ENCODE measurements at places on chromosomes 2 and 18.
A peak's percentile ranks its signal among the peaks of the same experiment; 100 is the strongest.

GRCh38 chr2:220891405-220891804 is 680.7 kb downstream of the EPHA4 start:
- DNase-seq: no peak
- H3K27ac ChIP-seq: no peak overlapping the region
- no peaks in the 10 kb centered on the region for H3K36me3 ChIP-seq
- H3K27me3 ChIP-seq: peaks cover 2% of the 10 kb centered on the region

GRCh38 chr2:12717191-12718014 is 667 bp downstream of the TRIB2 start:
- H3K36me3 ChIP-seq: no peaks in the 10 kb centered on the region
- H3K27ac ChIP-seq: peak overlapping the region; percentile 93
- no peaks in the 10 kb centered on the region for H3K27me3 ChIP-seq
- H3K4me1 ChIP-seq: peaks cover 30% of the 10 kb centered on the region

GRCh38 chr18:62586151-62586774 is 63.4 kb downstream of the ZCCHC2 start:
- peak; percentile 38 for DNase-seq
- H3K36me3 ChIP-seq: peaks cover 10% of the 10 kb centered on the region
- H3K27ac ChIP-seq: no peak overlapping the region
- no peaks in the 10 kb centered on the region for H3K27me3 ChIP-seq
- H3K4me1 ChIP-seq: peaks cover 11% of the 10 kb centered on the region
- peak overlapping the region; percentile 47 for H3K4me3 ChIP-seq

GRCh38 chr18:80149667-80150066 is 40.6 kb downstream of the ADNP2 start:
- no peaks in the 10 kb centered on the region for H3K27me3 ChIP-seq
- H3K4me1 ChIP-seq: peaks cover 12% of the 10 kb centered on the region
- H3K36me3 ChIP-seq: no peaks in the 10 kb centered on the region
- DNase-seq: no peak
- no peak overlapping the region for H3K27ac ChIP-seq
- H3K4me3 ChIP-seq: no peak overlapping the region

GRCh38 chr18:74337155-74337911 is 21.7 kb downstream of the C18orf63 start:
- DNase-seq: no peak
- H3K27me3 ChIP-seq: peaks cover 4% of the 10 kb centered on the region
- no peaks in the 10 kb centered on the region for H3K36me3 ChIP-seq
- no peak overlapping the region for H3K4me3 ChIP-seq
- no peak overlapping the region for H3K27ac ChIP-seq

DNA sequence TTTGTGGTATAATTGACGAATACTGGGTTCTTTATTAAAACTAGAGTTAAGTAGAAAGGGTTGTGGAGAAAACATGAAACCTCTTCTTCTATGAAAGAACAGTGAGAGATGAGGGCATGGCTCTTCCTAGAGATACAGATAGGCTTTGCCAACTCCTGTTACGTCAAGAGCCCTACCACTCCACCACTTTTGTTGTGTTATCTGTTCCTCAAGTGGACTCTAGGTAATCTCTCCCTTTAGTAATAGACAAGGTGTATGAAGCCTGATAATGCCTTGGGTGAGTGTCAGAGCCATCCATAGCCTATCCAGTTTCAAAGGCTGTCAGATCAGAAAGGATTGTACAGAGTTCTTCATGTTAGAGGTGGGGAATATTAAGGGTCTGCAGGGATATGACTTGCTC is 176.4 kb downstream of the SETBP1 start:
- DNase-seq: no peak
- H3K4me3 ChIP-seq: no peak overlapping the region
- H3K36me3 ChIP-seq: peaks cover 12% of the 10 kb centered on the region
- no peaks in the 10 kb centered on the region for H3K27me3 ChIP-seq

GRCh38 chr2:168430431-168430830 is 25.6 kb upstream of the CERS6 start:
- no peak overlapping the region for H3K27ac ChIP-seq
- H3K36me3 ChIP-seq: no peaks in the 10 kb centered on the region
- no peaks in the 10 kb centered on the region for H3K4me1 ChIP-seq
- peaks cover 4% of the 10 kb centered on the region for H3K27me3 ChIP-seq
- no peak overlapping the region for H3K4me3 ChIP-seq
- DNase-seq: no peak

- H3K4me3 ChIP-seq: no peak overlapping the region
- DNase-seq: no peak
- H3K27ac ChIP-seq: peak overlapping the region; percentile 12
- H3K4me1 ChIP-seq: peaks cover 18% of the 10 kb centered on the region
- H3K27me3 ChIP-seq: no peaks in the 10 kb centered on the region
Observed at GRCh38 chr2:179050755-179051154, 818 bp upstream of the CCDC141 start.

DNA sequence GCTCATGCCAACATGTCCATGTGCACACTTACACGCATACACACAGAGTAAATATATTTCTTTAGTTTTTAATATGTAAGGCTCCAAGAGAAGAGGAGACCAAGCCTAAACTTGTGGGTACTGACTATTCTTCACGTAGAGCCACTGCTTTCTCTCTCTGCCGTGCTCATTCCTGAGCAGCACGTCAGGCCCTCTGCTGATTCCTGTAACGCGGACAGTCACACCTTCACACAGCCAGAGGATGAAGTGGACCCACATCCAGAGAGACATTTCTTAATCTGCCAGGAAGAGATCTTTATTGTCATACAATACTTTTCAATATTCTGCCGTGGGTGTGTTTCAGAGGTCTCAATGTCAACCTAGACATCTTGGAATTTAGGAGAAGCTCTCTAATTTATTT is 560.7 kb downstream of the STK39 start:
- no peak overlapping the region for H3K4me3 ChIP-seq
- H3K27ac ChIP-seq: no peak overlapping the region
- H3K4me1 ChIP-seq: peaks cover 2% of the 10 kb centered on the region

DNA sequence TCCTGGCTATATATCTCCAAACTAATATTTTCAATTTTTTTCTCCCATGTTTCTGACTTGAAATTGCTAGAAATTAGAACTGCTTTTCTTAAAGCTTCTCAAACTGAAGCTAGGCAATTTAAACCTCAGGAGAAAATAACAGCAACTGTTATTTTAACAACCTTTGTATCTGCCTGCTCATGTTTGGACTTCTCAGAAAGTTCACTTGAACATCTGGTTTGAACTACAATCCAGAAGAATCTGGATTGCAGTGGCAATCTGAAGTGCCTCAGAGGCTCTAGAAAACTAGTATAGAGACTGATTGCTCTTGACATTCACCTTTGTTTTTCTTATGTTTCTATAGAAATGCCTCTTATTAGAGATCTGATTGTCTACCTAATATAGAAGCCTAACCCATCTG is 64.1 kb downstream of the STAT4 start:
- H3K27me3 ChIP-seq: no peaks in the 10 kb centered on the region
- no peaks in the 10 kb centered on the region for H3K4me1 ChIP-seq
- H3K4me3 ChIP-seq: no peak overlapping the region
- no peaks in the 10 kb centered on the region for H3K36me3 ChIP-seq

- no peaks in the 10 kb centered on the region for H3K4me1 ChIP-seq
- H3K36me3 ChIP-seq: no peaks in the 10 kb centered on the region
- H3K4me3 ChIP-seq: no peak overlapping the region
- DNase-seq: no peak
- no peak overlapping the region for H3K27ac ChIP-seq
- peaks cover 4% of the 10 kb centered on the region for H3K27me3 ChIP-seq
Observed at GRCh38 chr2:6109831-6110230, 417.6 kb downstream of the SOX11 start.

DNA sequence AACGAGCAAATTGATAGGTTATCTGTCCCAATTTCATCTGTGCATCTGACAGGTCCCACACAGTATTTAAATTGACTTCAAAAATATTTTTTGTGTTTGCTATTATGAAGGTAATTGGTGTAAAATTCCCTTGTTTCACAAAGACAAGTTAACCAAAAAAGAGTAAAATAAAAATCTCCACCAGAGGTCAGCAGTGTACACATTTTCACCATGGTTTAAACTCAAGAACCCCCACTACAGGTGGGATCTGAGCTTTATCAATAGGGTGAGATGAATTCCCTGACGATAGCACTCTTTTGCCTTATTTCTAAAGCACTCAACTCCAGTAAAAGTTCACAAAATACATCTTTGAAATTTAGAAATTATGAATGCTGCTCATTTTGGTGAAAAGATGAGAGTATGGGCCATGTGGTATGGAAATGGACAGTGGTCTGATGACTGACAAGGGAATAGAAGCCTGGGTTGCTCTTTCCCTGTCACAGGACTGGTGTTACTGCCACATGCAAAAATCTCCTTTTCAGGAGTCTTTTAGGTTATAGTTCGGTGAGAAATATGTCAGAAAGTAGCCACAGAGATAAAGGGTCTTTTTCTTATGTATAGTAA is 68.0 kb downstream of the SERPINB8 start:
- peak; percentile 38 for DNase-seq
- no peaks in the 10 kb centered on the region for H3K27me3 ChIP-seq
- H3K36me3 ChIP-seq: no peaks in the 10 kb centered on the region
- no peak overlapping the region for H3K27ac ChIP-seq
- no peak overlapping the region for H3K4me3 ChIP-seq
- H3K4me1 ChIP-seq: no peaks in the 10 kb centered on the region

DNA sequence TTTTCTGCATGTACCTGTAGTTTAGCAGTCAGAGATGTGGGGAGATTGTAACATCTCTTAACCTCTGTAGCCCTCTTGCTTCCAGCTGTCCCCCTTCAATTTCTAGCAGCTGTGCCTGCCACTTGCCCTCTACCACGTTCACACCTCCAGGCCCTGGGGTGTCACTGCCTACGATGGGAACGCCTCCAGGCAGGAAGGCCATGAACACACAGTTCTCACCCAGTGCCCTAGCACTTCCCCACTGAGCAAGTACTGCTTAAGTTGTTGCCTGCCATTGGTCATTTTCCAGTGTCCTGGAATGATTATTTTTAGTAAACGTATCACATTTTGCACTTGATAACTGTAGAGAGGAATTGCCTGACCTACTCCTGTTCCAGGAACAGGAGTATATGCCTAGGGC is 77.1 kb upstream of the B3GNT7 start:
- peaks cover 13% of the 10 kb centered on the region for H3K36me3 ChIP-seq
- peaks cover 19% of the 10 kb centered on the region for H3K4me1 ChIP-seq
- H3K4me3 ChIP-seq: no peak overlapping the region
- H3K27me3 ChIP-seq: no peaks in the 10 kb centered on the region

- H3K4me3 ChIP-seq: no peak overlapping the region
- DNase-seq: no peak
- no peaks in the 10 kb centered on the region for H3K36me3 ChIP-seq
- peaks cover 21% of the 10 kb centered on the region for H3K27me3 ChIP-seq
- H3K4me1 ChIP-seq: no peaks in the 10 kb centered on the region
- no peak overlapping the region for H3K27ac ChIP-seq
Observed at GRCh38 chr2:217941886-217942728, 60.7 kb downstream of the TNS1 start.

- H3K4me1 ChIP-seq: no peaks in the 10 kb centered on the region
- no peaks in the 10 kb centered on the region for H3K36me3 ChIP-seq
- H3K4me3 ChIP-seq: no peak overlapping the region
- peaks cover 26% of the 10 kb centered on the region for H3K27me3 ChIP-seq
- H3K27ac ChIP-seq: no peak overlapping the region
Observed at GRCh38 chr18:80192653-80193385, 54.5 kb downstream of the PARD6G start.

- DNase-seq: no peak
- H3K27ac ChIP-seq: no peak overlapping the region
- no peak overlapping the region for H3K4me3 ChIP-seq
- peaks cover 2% of the 10 kb centered on the region for H3K36me3 ChIP-seq
- H3K27me3 ChIP-seq: no peaks in the 10 kb centered on the region
Observed at GRCh38 chr2:68487773-68488355, 20.5 kb downstream of the APLF start.

DNA sequence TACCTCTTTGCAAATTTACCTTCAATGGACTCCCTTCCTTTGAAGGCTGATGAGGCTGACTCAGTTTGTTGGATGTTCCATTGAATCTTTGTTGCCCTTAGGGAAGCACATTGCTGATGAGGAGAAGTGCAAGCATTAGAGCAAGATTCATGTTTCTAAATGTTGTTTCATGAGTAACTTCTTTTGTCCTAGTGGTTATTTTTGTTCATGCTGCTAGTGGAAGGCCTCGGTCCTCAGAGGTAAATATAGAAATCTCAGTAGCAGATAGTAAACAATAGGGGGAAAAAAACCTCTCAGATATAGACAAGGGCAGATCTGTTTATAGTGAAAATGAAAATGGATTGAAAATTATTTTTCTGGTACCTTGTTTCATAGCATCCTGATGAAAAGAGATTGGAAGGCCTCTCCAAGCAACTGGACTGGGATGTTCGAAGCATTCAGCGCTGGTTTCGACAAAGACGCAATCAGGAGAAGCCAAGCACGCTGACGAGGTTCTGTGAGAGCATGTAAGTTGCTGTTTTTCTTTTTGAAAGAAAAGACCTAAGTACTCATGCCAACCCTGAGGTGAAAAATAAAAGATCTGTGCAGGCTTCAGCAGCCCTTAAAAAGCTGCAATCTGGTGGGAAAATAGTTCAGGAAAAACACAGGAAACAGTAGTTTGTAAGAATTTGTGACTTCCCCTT is 104.9 kb downstream of the CERS6 start:
- no peak overlapping the region for H3K4me3 ChIP-seq
- DNase-seq: no peak
- H3K27me3 ChIP-seq: no peaks in the 10 kb centered on the region
- no peak overlapping the region for H3K27ac ChIP-seq

DNA sequence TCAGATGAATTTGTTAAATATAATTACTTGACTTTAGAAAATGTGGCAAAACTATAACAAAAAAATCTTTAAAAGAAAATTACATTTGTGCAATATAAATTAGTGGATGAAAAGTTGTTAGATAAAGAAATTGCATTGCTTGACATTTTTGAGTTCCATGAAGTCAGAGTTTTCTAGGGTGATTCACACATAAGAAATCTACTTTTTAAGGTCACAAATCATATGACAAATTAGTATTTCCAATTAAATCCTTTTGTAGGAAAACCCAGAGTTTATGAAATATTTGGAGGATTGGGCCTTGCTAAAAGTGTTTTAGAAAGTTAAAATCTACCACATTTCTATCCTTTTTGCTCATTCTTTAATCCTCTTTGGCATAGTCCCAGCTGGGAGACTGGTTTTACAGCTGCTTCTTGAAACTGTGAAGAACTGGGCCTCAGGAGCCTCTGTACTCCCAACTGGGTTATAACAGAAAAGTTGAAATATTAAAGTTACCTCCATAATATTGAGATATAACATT is 289.2 kb downstream of the LRRTM4 start:
- H3K27ac ChIP-seq: no peak overlapping the region
- no peaks in the 10 kb centered on the region for H3K36me3 ChIP-seq
- H3K27me3 ChIP-seq: no peaks in the 10 kb centered on the region
- H3K4me1 ChIP-seq: no peaks in the 10 kb centered on the region
- no peak for DNase-seq

DNA sequence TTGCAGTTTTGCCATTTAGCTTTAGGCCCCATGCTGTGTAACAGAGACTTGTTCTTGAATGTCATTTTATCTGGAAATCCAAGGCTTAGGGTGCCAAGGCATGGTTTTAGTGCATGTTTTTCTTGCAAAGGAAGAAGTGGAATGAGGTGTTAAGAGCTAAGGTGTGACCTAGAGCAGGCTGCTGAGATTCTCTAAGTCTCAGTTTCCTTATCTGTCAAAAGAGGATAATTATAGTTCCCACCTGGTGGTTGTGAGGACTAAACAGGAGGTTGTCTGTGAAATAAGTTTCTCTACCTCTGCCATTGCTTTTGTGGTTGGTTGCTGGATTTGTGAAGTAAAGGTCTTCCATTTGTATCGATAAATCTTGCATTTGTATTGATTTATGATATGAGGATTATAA is 82.0 kb downstream of the TANC1 start:
- no peak for DNase-seq
- H3K4me1 ChIP-seq: no peaks in the 10 kb centered on the region
